ENCODE measurements at places on chromosomes 3 and 15. TPM values are rescaled to one million over a fixed set of nuclear protein-coding genes. Genes with fewer than 3 reads are reported as not detected.
A peak's percentile ranks its signal among the peaks of the same experiment; 100 is the strongest.

DNA sequence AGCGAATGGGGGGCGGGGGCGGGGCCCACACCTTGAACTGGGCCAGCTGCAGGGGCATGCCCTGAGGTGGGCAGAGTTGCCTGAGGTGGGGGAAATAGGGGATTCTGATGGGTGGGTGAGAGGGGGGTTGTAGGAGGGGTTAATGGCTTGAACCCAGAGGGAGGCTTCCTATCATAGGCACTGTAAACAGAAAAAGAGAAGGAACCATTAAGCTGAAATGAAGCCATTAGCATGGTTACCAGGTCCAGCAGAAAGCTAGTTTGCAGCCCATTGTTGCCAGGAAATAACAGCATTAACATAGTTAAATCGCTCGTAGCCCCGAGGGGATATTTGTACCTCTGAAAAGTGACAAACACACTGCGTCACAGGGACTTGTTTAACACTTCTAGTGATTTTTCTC lies 29.0 kb downstream of the ETV5 start:
- no peak for DNase-seq

GRCh38 chr3:188060840-188061544 lies 93.0 kb upstream of the LPP start:
- peak; percentile 49 for DNase-seq

GRCh38 chr15:85947936-85948335 lies 131.7 kb upstream of the AGBL1 start:
- no peak for DNase-seq

- no peak for DNase-seq
Measured at GRCh38 chr3:24985668-24986067, 442.4 kb upstream of the RARB start.

GRCh38 chr3:71361334-71361890 lies 222.1 kb downstream of the FOXP1 start:
- DNase-seq = no peak

- no peak for DNase-seq
Measured at GRCh38 chr3:62577153-62577552, 203.8 kb upstream of the FEZF2 start.

Gene NLGN1
- not detected for total RNA-seq

Gene ADAMTS17
- 8.2 TPM for total RNA-seq
